NCI-H446 (cell line): ENCODE measurements at places on chromosomes 7 and 10.

GRCh38 chr7:2093215-2093842 is 139.4 kb downstream of the MAD1L1 start:
- no peak for DNase-seq

DNA sequence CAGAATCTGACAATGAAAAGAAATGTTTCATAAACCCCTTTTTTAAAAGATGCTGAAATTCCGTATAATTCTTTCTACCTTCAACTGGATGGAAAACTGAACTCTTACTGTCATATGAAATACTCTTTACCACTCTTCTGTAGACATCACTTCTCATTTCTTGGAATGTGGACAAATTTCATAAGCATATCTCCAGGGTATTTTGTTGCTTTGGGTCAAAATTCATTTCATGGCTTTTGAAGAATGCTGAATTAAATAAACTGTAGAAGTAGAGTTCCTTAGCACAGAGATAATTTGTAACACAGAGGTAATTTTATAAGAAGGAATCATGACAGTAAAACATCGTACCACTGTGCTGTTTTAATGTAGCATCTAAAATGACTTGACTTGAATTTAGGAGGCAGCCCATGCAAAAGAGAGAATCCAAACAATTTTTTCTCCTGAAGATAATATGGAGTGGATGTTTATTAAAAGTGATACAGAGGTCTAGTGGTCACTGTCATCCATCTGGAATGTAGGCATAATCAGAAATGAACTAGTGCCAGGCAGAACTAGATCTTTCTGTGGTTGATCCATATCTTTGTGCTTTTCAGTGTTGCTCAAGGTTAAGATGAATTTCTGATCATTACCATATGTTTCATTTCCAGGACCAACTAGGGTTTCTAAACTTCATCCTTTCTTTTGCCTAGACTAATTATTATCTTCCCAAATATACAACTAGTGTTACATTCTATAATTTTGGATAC is 492.0 kb downstream of the KIF20B start:
- DNase-seq = no peak

DNA sequence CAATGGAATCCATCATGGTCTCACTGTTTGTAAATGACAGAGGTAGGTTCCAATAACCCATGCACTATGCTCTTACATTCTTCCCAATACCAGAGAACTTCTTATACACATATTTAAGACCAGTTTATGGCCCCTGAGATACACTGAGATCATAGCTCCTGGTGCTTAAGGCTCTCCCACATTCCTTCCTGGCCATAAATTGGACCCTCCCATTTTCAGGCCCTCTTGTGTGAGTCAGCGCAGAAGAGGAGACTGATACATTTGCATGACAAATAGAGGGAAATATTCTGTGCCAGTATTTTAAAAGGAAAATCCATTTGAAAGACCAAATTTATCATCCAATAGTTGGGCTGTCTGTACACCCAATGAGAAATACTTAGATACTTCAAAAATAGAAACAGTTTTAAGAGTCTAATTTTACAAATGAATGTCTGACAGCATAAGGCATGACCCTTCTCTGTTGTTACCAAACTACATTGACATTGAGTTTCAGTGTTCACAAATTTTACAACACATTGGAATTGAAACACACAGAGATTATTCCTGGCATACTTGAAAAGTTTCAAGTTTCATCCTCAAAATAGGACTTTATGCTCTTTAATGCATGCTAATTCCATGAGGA is 35.3 kb downstream of the SLC16A9 start:
- DNase-seq = no peak

DNA sequence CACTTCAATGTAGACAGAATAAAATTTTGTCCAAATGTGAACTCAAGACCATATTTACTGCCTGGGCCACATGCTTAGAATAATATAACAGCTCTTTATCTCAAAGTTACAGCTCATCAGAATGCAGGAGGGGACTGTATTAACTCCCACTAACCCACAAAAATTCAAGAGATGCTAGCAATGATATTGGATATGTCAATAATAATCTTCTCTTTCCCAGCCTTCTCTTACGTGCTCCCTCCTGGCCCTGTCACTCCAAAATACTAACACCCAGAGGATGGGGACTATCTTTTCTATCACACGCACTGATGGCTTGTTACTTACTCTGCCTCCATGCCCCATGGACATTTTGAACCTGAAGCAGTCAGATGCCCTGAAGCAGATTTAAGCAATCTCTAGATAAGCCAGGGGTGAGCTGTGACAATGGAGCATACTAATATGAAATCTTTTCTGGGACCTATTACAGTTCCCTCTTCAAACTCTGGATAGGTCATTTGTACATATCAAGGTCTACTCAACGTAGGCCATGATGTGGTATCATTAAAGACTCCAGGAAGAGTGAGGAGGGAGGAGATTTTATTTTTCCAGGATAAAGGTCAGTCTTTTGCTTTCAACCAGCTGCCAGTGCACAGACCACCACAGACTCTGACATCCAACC is 803.0 kb downstream of the GRM8 start:
- no peak for DNase-seq

GRCh38 chr7:138519061-138519798 is 59.2 kb downstream of the TRIM24 start:
- DNase-seq = no peak

- no peak for DNase-seq
These were observed 114.1 kb downstream of the RNF216 start for GRCh38 chr7:5667391-5667790.

DNA sequence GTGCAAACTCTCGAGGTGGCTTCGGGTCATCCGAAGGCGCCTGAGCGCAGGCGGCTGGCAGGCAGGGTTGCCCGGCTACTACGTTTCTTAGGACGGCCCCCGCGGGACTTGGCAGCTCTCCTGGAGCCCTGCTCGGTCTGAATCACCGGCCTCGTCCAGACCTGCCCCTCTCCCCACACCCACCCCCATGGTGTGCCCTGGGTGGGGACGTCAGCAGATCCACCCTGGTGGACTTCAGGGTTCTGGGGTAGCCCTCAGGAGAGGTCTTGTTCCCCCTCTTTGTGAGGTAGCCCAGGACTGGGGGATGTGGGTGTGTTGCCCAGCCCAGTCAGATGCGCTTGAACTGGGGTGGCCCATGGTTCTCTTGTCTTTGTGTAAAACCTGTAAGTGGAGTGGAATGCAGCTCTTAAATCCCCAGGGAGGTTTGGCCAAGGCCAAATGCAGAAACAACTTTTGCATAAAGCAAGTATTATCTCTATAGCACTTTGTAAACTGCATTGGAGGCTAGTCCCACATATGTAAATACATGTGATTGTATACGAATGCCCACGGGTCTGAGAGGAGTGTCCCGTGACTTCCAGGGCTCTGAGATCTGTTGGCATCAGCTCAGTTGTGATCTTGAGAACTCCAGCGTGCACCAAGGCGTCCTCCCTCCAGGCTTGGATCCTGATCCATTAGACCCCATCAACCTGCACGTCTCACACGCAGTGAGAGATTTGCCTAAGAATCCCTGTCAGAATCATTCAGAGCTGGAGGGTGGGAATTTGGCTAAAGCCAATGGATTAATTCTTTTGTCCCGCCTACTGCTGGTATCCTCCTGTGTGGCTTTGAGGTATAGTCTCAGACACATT is 1.8 kb downstream of the PFKFB3 start:
- DNase-seq = no peak

DNA sequence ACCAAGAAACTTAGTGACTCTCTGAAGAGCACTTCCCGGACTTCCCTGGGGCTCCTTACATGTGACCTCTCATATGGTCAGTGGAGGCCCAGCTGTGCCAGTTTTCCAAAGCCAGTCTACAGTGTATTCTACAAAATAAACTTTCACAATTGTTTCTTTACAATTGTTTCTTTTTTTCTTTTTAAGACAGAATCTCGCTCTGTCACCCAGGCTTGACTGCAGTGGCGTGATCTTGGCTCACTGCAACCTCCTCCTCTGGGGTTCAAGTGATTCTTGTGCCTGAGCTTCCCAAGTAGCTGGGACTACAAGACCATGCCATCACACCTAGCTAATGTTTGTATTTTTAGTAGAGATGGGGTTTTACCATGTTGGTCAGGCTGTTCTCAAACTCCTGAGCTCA is 25.9 kb downstream of the CYP17A1 start:
- no peak for DNase-seq

- DNase-seq = no peak
These were observed 414 bp downstream of the HOXA2 start for GRCh38 chr7:27101957-27102580.

- no peak for DNase-seq
These were observed 150.2 kb upstream of the LRRN3 start for GRCh38 chr7:110940756-110941155.

DNA sequence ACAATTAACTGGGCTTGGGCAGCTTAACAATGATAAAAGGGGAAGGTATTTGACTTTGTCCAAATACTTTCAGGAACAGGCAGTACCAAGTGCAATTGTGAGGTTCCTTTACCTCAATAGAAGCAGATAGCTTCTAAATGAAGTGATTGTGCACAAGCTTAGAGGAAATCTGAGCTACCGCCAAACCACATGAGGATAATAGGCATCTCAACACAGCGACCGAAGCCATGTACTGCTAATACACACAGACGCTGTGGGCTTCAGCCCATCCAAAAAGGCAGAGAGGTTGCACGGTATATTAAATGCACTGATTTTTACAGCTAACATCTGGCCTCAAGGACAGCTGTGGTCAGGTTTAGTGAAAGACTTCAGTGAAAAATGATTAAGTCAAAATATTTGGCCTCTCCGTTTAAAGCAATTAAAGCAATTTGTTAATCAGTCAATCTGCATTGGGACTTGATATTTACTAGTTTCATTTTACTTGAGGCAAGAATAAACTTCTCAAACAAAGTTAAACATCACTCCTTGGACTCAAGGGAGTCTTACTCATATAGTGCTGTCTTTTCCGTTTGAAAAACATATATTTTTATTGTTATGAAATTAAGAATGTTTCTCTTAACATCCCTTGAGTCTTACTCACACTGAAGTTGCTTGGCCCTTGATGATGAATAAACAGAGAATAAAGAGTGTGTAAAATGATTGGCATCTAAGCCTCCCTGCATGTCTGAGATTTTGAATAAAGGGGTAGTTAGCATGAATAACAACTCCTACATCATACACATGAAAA is 306.3 kb downstream of the C7orf25 start:
- no peak for DNase-seq

DNA sequence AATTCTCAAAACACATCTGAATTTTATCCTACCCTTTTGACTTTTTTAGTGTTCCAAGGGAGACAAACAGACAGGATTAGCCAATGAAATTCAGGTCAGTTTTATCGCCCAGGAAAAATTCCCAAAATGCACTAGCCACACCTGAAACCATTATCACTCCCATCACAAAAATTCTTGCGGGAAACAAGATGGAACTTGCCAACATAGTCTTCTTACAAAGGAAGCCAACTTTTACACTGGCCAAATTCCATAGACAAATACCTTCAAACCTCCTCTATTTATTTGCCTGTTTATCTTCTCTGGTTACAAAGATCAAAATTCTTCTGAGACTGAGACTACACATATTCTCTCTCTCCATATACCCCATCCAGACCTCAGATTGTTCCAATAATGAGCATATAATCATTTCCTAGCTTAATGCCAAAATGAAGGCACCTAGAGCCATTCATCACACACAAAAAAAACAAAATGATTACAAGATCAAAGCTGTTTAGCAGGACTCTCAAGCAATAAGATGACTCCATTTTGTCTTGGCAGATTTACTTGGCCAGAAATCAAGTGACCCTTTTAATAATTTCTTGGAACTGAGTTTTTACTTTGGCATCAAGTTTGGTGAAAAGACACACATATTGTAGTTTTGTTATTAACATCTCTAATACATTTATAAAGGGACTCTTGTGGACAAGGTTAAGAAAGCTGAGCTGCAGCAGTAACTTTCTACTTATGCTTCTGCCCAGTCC is 30.2 kb downstream of the MET start:
- DNase-seq = no peak

DNA sequence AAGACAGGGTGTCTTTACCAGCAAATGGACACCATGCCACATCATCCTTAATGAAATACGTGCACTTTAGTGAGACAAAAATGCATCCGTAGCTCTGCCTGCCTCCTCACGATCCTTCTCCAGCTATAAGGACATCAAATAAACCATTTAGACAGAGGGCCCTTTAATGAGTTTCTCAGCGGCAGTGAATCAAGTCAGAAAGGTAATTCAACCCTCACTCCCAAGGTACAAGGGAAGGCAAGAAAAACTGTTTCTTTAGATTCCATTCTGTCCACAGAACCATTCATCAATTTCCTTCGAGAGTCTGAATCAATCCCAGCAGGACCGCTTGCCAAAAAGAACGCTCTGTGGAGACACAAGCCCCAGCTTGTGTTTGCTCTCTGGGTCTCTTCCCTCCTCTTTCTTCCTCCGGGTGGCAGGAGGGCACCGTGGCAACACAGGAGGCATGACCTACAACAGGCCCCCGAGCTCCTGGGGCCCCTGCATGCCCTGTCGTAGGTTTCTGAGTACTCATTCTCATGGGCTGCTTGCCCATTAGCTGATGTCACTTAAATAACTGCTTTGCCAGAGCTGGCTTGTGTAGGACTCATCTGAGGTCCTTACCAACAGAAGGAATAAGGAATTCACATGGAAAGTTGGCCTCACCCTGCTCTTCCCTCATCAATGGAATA is 297.8 kb upstream of the PRKCQ start:
- no peak for DNase-seq

DNA sequence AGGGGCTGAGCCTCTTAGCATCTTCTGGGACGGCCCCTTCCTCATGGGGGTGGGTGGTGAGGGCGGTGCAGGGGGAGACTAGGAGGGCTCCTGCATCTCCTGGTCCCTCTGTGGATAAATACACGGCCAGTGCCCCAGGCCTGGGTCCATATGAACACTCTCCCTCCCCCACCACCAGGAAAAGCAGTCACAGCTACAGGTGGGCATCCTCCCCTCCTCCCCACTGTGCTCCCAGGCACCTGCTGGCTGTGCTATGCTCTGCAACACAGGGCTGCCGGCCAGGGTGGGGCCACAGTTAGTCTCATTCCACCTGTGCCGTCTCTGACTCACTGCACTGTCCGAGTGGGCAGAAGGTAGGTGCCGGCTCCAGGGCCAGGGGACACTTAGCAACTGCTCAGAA is 87.3 kb upstream of the INSIG1 start:
- DNase-seq = no peak

- DNase-seq = no peak
These were observed 166.5 kb downstream of the TFEC start for GRCh38 chr7:115864082-115864481.

DNA sequence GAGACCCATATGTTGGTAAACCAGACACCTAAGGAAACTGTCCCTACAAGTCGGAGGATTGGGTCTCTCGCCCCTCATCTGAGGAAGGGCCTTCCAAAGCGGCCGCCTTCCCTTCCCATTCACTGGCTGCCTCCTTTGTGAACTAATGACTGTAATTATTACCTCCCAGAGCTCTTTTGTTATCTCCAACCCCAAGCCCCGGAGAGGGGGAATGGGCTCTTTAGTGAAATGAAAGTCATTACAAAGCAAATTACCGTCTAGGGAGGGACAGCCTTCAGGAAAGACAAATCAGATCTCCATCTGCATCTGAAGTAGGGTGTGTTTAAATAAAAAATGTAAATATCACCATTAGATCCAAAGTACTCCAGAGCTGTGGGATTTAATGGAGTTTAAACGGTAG is 2.6 kb upstream of the GAD2 start:
- no peak for DNase-seq
